Effector CD4-positive, alpha-beta T cell (primary cell): ENCODE measurements at places on chromosomes 11 and 22.

- no peak for DNase-seq
Measured at GRCh38 chr11:79482800-79483199, 42.0 kb upstream of the TENM4 start.

DNA sequence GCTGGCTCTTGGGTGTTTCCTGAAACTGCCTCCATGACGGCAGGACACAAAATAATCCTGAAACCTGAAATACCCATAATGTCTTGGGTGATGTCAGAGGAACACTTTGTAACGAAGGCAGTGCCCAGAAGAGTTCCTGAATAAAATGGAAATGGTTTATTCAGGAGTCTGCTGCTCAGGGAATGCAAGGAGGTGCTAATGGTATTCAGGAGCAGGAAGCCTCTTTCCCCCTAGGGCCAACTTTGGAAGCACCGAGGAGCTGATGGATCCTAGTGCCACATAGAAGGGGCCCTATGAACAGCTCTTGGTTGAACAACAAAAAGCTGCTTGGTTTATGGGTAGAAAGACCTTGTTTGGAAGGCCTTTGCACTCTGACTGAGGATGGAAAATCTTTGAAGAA is 15.5 kb downstream of the TREH start:
- no peak for DNase-seq

DNA sequence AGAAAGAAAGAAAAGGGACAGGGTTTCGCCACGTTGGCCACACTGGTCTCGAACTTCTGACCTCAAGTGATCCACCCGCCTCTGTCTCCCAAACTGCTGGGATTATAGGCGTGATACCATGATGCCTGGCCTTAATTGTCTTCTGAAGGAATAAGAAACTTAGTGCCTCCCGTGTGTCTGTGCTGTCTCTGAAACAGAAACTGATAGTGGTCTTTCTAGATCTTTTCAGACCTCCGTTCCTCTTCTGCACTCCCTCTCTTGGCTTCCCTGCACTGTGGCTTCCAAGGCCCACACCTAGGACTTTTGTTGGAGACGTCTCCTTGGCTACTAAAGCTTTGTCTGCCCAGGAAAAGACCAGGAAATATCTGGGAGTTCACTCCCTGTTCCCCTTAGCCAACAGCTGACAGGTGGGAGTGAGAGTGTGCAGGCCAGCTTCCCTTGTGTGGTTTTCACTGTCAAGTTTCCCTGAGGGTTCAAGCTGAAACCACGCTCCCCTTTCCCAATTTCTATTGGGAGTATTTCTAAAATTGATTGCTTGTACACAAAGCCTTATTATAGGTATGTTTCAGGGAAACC is 10.1 kb upstream of the HTR3B start:
- DNase-seq: no peak

DNA sequence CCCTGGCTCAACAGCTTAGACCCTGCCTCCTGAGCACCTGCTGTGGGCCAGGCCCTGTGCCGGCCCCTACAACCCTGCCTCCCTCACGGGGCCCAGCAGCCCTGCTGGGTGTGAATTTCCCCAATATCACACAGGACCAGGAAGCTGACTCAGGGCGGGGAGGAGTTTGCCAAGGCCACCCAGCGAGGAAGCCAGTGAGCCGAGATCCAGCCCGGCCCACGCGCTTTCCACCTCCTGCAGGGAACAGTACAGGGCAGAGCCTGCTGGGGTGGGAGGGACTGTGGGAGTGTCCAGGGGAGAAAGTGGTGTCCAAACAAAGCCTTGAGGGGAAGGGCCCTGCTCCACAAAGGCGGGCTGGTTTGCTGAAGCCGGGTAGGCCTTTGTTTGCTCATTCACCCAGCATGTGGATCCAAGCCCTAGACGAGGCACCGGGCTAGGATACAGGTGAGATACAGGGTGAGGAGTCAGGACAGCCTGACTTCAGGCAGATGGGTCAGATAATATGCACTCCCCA is 26.8 kb downstream of the RPL3 start:
- DNase-seq: no peak

DNA sequence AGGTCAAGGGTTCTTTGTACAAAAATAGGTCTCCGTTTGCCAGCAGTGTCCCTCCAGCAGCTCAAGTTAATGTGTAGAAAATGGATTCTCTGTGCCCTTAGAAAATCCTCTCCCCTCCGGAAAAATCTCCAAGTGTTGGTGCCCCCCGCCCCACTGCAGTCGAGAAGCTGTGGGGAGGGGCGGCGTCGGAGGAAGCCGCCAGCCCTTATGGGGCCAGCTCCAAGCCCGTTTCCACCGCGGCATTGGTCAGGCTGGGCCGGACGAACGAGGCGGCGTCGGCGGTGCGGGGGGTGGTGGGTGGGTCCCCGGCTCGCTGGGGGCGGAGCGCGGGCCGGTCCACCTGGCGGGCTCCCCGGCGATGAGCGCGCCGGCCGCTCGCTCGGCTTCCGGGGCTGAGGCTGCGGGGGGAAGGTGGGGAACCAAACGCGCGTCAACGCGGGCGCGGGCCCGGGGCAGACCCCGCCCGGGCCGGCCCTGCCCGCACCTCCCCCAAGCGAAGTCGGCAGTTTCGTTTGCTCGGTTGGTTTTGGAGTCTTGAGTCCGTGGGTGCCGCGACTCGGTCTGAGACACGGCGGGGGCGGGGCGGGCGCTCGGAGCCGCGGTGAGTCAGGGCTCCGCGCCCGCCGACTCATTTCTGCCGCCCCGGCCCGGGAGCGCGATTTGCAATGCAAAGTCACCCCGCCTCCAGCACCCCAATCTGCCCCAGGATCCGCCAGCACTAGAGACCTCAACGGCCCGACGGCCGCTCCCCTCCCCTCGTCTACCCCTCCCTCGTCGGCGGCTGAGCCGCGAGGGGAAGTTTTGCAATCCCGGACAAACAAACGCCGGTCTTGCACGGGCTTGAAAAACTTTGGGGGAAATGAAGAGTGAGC is 1.4 kb downstream of the ASCL2 start:
- DNase-seq: no peak

GRCh38 chr11:64868904-64869570 is 9.4 kb downstream of the EHD1 start:
- peak; percentile 47 for DNase-seq

GRCh38 chr22:37777122-37777687 is 30.5 kb upstream of the GCAT start:
- DNase-seq: no peak

DNA sequence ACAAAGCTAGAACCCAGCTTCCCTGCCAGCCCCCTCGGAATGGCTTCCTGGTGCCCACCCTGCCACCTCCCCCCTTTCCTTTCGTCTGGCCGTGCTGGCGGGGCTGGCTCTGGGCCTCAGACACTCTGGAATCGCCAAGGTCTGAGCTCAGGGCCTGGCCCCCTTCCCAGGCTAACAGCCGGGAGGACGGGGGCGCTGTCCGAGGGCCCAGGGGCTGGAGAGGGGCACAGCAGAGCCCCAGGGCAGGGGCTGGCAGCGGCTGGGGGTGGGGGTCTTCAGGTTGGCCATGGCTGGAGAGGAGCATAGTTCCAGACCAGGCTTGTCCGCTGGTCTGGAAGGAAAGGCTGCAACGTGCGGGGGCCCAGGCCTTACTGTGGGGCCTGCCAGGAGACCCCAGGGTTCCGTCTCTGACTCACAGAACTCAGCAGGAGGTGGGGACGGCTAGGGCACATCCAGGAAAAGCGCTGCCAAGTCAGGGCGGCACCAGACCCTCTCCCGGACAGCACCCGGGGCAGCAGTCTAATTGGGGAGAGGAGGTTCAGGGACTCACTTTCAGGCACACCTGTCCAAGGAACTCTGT is 861 bp upstream of the LTBP3 start:
- DNase-seq: no peak

DNA sequence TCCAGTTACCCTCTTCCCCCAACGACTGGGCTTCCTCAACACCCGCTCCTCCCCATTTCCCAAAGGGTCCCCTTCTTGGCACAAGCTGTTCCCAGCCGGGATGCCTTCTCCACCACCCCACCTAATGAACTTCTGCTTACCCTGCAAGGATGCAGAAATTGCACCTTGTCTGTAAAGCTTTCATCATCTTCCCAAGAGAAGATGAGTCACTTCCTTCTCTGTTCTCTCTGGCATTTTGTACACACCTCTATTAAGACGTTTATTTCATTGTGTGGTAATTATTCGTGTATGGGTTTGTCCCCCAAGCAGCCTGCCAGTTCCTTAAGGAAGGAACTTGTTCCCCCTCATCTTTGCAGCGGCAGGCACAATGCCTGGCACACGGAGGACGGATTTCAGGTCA is 351.1 kb downstream of the CADM1 start:
- DNase-seq: no peak

GRCh38 chr11:128694618-128695481 is 978 bp downstream of the FLI1 start:
- DNase-seq: no peak

- no peak for DNase-seq
Measured at GRCh38 chr22:33329398-33329797, 271.2 kb upstream of the SYN3 start.

- DNase-seq: no peak
Measured at GRCh38 chr22:40376149-40376548, 5.8 kb downstream of the SGSM3 start.

DNA sequence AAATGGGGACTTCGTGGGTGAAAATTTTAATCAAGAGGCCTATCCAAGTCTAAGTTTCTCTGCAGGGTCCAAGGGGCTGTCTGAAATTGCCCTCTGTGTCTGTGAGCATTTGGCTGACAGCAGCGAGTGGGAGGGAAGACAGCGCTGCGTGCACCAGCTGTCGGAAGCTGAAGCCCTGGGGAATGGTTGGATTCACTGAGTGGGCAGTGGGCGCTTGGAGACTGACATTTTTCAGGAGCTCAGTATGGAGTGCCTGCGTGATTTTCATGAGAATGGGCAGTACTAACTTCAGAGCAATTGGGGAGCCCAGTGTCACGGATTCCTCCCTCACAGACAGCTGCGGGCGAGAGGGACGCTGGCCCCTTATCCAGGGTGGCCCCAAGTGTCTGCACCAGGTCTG is 388.8 kb upstream of the B3GAT1 start:
- no peak for DNase-seq

- no peak for DNase-seq
Measured at GRCh38 chr11:47052165-47052564, 115.6 kb downstream of the CSTPP1 start.

- no peak for DNase-seq
Measured at GRCh38 chr22:47658182-47658581, 895.7 kb downstream of the TBC1D22A start.

DNA sequence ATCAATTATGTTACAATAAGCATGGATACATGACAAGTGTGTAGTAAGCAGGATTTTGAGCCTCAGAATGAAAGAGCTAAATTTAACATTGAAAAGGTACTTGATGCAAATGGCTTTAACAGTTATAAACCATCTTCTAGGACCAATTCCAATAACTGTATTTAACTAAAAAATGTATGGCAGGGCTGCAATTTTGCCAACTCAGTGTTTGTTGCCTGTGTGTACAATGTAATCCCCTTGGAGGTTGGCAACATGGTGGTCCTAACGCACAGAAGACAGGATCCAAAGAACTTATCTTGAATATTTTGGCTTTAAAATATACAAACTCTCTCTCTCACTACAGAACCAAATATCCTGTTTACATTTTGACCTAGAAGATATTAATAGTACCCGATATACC is 2314.1 kb downstream of the LRRC4C start:
- DNase-seq: no peak

- no peak for DNase-seq
Measured at GRCh38 chr22:49188091-49188490, 639.6 kb downstream of the BRD1 start.

DNA sequence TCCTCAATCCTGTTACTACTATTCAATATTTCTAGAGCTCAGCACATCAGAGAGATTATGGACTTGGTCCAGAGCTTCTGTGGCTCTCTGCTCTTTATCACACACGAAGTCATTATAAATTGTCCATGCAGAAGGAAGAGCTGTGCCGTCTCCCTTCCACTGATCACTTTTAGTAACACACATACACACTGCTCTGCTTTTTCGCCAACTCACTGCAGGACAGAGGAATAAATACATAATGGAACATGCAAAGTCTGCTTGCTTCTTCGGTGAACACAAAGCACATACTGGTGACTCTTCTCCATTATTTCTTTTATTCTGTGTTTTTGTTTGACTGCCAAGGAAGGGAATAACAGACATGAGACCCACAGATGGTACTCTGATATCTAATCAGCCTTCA is 1000.0 kb upstream of the TENM4 start:
- DNase-seq: no peak

DNA sequence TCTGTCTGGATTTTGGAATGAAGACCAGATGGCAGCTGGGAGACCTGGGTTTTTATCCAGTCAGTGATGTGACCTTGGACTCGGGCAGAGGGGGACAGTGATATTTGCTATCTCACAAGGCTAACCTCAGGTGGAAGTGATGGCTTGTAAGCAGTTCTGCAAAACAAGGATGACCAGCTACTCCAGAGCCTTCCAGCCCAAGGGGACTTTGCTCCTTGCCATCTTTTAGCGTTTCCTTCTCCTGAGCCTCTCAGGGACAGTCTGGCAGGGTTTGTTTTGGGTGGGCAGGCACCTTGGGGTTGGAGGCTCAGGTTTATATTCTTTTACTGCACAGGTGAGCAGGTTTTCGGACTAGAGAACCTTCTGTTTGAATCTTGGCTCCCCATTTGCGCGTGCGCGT is 9.5 kb upstream of the OSBP2 start:
- no peak for DNase-seq

DNA sequence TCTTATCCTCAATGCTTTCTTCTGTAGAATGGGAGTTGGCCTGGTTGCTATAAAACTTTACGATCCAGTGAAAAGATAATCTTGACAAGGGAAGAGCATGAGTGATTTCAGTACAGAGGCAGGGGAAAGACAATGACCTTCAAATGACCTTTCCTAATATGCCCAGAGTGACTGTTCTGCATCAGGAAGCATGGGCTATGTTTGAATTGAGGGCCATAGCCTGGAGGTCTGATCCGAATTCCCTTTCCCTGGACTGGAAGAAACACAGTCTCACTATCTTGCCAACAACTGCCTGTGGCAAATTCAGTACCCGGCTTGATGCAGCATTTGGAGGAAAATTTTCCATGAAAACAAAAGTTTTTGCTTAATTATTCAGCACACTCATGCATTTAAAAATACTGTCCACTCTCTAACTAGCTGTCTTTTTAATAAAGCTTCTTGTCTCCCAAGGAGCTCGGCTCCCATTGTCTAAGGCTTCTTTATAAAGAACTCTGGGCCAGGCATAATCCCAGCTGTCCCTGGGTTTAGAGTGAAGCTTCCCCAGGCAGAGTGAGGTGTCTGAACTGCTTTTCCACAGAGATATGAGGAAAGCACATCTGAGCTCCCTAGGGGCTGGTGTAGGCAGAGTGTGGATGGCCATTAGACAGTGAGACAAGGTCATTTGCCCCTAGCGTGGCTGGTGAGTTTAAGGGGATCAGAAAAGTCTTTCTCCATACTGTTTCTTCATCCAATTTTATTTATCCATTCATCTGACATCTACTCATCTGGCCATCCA is 132.7 kb upstream of the CADM1 start:
- DNase-seq: no peak

- no peak for DNase-seq
Measured at GRCh38 chr11:108787105-108787504, 122.2 kb downstream of the DDX10 start.

GRCh38 chr11:18769802-18770456 is 21.7 kb downstream of the PTPN5 start:
- no peak for DNase-seq

DNA sequence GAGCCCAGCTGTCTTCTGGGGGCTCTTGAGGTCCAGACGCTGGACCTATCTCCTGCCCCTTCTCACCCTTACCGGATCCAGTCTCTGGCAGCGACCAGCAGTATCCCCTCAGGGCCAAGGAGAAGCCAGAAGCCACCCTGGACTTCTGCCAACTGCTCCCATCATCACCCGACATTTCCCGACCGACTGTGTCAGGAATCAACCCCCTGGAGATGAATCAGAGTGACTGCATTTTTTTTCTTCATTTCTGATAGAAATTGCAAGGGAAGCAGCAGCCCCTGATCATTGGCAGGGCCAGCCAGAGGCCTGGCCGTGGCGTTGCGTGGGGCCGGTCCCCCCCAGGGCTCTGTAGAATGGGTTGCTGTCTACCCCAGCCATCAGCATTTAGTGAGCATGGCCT is 5.2 kb upstream of the LIF start:
- DNase-seq: no peak
